ENCODE measurements at places on chromosomes 12 and 14.

DNA sequence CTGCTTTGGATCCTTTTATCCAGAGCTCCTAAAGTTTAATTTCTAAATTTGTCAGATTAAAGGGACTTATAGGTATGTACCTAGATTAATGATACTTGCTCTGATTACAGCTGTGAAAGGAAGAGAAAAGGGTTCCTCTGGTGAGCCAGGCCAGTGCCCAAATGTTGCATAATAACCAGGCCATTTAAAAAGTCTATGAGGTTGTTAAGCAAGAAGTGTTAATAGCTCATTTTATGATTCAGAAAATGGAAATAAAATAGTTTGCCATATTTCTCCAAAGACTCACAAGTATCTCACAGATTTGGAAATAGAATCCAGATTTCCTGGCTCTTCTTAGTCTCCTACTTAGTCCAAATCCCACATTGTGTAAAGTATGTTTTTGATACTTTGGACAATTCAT lies 67.6 kb downstream of the SLC38A6 start:
- no peak for DNase-seq

- no peak for DNase-seq
These were observed 5.3 kb downstream of the TRPV4 start for GRCh38 chr12:109827566-109828550.

DNA sequence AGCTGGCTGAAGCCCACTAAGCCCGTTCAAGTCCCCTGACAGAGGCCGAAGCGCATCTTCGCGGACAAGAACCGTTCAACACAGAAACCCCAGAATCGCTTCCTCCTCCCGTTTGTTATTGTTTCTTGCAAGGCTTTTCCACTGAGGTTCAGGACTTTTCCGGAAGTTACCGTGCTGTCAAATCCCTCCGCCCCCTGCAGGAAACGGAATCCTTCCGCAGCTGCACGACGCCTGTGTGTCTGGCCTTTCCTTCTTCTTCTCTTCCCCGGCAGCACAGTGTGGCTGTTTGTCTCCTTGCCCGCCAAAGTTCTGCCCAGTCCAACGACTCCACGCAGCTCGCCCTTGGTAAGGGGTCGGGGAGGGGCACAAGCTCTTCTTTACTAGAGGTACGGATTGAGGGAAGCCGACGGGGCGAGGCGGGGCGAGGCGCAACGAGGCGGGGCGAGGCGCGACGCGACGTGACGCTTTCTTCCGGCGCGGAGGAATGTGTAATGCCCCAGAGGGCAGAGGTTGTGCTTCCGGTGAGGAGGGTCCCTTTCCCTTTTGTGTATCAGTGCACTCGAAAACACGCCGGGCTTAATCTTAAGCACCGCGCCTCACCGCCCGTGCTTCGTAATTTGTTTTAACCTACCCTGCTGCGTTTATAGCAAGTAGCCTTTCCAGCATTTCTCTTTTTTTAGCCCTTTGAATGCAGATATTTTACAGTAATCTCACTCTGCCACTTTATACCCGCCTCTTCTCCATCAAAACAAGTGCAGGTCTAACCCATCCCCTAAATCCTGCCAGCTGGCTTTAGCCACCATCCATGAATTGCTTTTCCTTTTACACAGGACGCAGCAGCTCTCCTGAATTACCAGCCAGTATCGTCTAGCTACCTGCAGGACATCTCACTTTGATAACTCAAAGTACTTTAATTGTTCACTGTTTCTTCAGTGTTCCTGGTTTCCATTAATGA lies at the start of gene KDM5A:
KDM5A (minus strand) TSS at position 179 of the 955 bp plus-strand sequence. CDS start 229 bp downstream, outside the sequence.
- DNase-seq: no peak

DNA sequence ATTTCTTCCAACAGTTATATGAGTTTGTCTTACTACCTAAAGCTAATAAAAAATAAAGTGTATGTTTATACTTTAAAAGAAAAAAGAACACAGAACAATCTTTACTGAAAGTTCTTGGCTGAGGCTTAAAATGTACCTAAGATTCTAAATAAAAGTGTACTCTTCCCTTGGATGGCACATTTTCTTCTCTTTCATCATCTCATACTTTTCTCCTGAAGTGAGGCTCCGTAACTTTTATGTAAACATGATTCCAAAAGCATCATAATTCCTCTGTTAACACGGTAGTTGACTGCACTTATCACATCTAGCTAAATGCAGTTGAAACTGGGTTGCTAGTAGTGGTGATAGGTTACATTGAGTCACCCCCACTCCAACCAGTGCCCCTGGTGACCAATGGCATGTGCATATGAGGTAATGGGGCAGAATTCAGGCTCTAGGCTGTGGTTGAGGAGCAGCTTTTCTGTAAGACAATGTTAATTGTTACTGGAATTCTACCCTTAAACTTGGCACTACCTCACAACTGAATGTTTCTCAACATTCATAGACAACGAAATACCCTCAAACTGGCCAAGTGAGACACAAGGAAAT lies 38.4 kb downstream of the WASHC3 start:
- no peak for DNase-seq

DNA sequence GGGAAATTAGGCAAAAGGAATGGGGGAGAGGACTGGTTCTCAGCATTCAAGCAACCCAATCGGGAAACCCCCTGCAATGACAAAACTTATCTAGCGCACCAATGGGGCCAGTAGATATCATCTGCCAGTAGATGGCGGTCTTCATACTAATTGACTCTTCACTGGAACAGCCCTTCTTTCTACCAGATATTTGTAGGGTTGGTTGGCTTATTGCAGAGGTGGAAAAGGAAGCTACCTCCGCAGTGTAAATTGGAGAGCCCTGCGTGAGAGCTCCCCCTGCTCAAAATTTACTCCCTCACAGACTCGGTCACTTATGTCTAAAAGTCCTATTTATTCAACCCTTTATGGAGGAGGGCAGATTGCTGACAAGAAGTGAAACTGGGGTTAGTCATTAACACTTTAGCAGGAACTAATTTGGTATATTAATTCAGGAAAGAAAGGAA lies 166.1 kb upstream of the CCND2 start:
- no peak for DNase-seq

- no peak for DNase-seq
These were observed 596 bp downstream of the DLST start for GRCh38 chr14:74882103-74882920.

- DNase-seq: no peak
These were observed 58.7 kb downstream of the ST8SIA1 start for GRCh38 chr12:22275843-22276242.

- no peak for DNase-seq
These were observed 190.1 kb upstream of the PRMT8 start for GRCh38 chr12:3300833-3301401.

- no peak for DNase-seq
These were observed 485 bp downstream of the PELI2 start for GRCh38 chr14:56118611-56119181.

DNA sequence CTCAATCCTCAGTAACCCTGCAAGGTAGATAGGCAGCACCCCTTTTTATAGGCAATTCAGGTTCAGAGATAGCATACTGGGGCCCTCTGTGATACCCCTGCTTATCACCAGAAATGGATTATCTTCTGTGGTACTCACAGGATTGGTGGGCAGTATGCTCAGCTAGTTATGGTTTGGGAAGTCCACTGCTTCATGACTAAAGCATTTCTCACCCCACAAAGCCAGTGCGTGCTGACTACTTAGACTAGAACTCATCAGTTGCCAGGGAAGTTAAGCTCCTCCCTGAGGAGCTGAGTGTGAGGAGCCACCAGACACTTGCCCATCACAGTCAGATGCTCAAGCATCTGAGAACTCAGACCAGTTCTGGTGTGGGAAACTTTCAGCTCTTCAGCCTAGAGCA lies 76.3 kb downstream of the SCAF11 start:
- no peak for DNase-seq

DNA sequence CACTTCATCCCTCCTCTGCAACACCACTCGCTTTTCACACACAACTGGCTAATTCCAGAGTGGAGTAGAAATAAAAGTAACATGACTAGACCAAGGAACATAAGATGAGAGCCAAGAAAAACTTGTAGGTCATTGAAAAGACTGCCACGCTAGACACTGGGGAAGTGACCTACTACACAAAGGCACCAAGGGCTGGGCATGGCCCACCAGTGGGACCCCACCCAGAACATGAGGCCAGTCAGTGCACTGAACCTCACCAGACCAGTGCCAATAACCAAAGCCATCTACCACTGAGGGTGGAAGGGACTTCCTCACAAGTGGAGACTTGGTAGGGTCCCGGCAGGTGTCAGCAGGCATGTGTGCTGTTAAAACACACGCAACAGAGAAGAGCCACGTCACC lies 19.7 kb downstream of the FBLN5 start:
- no peak for DNase-seq

GRCh38 chr12:95859344-95859816 lies 628 bp downstream of the SNRPF start:
- no peak for DNase-seq

GRCh38 chr12:103868215-103868614 lies 27.2 kb upstream of the NT5DC3 start:
- no peak for DNase-seq

- DNase-seq: no peak
These were observed 41.3 kb upstream of the TESC start for GRCh38 chr12:117140397-117141096.

- no peak for DNase-seq
These were observed 181.3 kb downstream of the ITPR2 start for GRCh38 chr12:26651566-26652188.
